ENCODE measurements at places on chromosomes 4 and X. TPM values are rescaled to one million over a fixed set of nuclear protein-coding genes. Genes with fewer than 3 reads are reported as not detected.

DNA sequence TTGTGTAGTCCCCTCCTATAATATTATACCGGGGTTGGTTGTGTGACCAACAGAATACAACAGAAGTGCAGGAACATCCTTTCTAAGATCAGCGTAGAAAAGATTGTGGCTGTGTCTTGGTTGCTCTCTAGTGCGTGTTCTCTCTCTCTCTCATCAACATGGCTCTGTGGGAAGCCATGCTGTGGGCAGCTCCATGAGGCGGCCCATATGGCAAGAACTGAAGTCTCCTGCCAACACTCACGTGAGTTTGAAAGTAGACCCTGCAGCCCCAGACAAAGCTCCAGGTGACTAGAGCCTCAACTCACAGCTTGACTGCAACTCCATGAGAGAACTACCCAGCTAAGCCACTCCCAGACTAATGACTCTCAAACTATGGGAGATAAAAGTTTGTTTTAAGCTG lies 118.7 kb downstream of the TSPAN5 start:
- no peak for DNase-seq

GRCh38 chr4:37530451-37530850 lies 155.7 kb downstream of the RELL1 start:
- DNase-seq: no peak

GRCh38 chr4:104351706-104352105 lies 143.0 kb downstream of the CXXC4 start:
- no peak for DNase-seq

DNA sequence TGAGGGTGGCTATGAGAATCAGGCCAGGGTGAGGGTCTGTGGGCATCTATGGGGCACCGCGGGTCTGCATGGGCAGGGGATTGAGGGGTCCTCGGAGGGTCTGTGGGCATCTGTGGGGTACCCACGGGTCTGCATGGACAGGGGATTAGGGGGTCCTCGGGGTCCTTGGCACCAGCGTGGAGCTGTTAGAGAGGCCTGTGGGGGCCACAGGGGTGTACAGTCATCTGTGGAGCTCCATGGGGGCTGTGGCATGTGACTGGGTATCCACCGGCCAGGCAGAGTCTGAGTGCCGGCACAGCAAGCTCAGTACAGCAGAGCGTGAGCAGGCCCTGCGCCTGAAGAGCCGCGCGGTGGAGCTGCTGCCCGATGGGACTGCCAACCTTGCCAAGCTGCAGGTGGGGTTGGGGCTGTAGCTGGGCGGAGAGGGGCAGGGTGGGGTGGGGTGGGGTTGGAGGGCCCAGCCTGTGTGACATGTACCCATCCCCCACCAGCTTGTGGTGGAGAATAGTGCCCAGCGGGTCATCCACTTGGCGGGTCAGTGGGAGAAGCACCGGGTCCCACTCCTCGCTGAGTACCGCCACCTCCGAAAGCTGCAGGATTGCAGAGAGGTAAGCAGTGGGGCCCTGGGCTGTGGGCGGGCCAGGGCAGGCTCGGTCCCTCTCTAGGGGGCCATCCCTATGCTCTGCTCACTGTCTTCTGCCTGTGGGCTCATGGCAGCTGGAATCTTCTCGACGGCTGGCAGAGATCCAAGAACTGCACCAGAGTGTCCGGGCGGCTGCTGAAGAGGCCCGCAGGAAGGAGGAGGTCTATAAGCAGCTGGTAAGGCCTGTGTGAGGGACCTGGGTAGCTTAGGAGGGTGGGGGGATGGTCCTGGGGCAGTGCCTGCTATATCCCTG lies 12.9 kb downstream of the CCDC22 start:
- DNase-seq: no peak

Gene KLHL13
- 0.30 TPM for total RNA-seq

GRCh38 chrX:15073313-15073712 lies 196.6 kb downstream of the ASB9 start:
- no peak for DNase-seq

DNA sequence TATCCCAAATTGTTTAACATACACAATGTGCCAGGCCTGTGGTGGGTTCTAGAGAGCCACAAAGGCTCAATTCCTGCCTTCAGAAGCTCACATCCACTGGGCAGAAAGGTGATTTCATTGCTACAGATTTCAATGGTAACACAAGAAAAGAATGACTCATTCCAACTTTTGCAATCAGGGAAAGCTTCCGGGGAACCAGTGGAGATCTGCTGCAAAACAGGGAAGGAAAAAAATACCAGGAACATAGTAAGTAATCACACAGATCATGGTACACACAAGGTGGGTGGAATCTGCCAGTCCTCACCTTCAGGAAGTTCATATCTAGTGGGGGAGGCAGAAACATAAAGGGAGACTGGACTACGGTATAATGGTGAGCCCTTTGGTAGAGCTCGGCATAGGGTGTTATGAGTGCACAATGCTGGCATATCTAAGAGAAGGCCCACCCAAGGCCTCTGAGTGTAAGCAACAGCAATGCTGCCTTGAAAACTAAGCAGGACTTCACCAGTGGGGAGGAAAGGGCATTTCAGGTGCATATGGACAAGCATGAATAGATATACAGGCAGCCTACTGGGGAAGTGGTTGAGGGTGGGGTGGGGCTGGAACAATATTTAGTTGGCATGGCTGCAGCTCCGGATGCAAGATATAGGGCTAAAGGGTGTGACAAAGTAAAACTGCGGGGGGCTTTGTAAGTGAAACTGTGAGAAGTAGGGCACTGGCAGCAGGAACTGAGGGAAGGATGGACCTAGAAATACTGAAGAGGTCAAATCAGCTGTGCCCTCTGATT lies 24.2 kb downstream of the GPRIN3 start:
- DNase-seq: peak; percentile 84

- DNase-seq: no peak
Measured at GRCh38 chrX:150161193-150161592, 201.9 kb upstream of the MAMLD1 start.

Data from activated CD8-positive, alpha-beta memory T cell treated with anti-CD3 and anti-CD28 coated beads, Interleukin-2, amount 10 ng/mL, durations not matched to agents 7 days and 5 days (primary cell).